ENCODE measurements at places on chromosomes 2 and 18.
A peak's percentile ranks its signal among the peaks of the same experiment; 100 is the strongest.

- DNase-seq: no peak
Observed at GRCh38 chr18:59660786-59661743, 36.2 kb downstream of the CCBE1 start.

DNA sequence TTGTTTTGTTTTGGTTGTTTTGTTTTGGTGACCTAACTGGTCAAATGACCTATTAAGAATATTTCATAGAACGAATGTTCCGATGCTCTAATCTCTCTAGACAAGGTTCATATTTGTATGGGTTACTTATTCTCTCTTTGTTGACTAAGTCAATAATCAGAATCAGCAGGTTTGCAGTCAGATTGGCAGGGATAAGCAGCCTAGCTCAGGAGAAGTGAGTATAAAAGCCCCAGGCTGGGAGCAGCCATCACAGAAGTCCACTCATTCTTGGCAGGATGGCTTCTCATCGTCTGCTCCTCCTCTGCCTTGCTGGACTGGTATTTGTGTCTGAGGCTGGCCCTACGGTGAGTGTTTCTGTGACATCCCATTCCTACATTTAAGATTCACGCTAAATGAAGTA, at the start of gene TTR:
TTR (plus strand) TSS at position 250 of the 400 bp plus-strand sequence; CDS start at position 276, 26 bp downstream.
- no peak for DNase-seq

DNA sequence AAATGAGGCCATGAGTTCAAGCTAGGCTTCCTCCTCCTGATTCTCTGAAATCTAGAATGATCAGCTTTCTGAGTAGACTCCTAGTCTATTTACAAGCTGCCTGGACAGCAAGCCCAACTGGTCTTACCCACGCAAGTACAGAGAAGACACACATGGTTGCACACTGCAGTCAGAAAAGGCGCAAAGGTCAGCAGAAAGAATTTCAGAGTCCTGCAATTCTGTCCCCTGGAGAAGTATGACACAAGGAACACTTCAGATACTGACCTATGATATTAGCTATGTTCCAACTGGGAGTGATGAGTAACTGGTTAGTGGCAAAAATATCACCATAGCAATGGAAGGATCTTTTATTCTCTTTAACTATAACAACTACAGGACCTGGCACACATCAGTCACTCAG, 336.1 kb upstream of the PKDCC start:
- no peak for DNase-seq

- peak; percentile 91 for DNase-seq
Observed at GRCh38 chr18:48408727-48409590, at the start of gene ZBTB7C. TSS of gene ZBTB7C (minus strand) at chr18:48409383.

Data from upper lobe of left lung (tissue), 6 donors.